ENCODE measurements at places on chromosomes 6 and 20.

GRCh38 chr6:72769459-72770125 is 147.7 kb downstream of the KCNQ5 start:
- no peak for DNase-seq

GRCh38 chr20:37390503-37390890 is 44.6 kb downstream of the SRC start:
- DNase-seq, result no peak

DNA sequence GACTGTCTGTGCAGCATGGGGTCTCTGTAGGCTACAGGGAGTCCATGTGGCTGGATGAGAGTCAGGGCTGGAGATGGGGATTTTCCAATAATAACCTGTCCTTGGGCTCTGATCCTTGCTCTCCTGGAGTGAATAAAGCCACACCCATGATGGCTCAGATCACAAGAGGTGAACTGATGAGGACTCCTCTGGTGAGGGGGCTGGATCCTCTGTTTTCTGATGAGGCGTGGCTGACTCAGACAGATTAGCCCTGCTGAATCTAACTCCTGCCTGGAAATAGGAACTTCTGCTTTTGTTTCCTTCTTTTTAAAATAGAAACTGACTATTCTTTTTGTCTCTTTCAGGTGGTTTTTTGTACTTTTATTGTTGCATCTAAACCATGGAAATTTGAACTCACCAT is 27.0 kb downstream of the CST9L start:
- no peak for DNase-seq

GRCh38 chr6:44253307-44254101 is 3.8 kb downstream of the SLC35B2 start:
- DNase-seq, result no peak

DNA sequence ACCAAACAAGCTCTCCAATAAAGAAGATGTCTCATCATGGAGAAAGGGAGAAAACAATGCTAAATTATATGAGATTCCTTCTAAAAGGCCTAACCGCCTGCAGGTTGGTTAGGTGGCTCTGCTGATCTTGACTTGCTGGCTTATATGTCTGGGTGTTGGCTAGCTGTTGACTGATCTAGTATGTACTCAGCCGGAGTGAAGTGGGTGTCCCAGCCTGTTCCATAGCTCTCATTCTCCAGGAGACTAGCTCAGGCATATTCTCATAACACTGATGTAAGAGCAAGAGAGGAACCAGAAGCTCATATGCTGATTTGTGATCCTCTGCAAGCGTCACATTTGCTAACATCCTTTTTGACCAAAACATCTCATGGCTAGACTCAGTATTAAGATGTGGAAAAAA is 473.0 kb downstream of the BMP2 start:
- no peak for DNase-seq

DNA sequence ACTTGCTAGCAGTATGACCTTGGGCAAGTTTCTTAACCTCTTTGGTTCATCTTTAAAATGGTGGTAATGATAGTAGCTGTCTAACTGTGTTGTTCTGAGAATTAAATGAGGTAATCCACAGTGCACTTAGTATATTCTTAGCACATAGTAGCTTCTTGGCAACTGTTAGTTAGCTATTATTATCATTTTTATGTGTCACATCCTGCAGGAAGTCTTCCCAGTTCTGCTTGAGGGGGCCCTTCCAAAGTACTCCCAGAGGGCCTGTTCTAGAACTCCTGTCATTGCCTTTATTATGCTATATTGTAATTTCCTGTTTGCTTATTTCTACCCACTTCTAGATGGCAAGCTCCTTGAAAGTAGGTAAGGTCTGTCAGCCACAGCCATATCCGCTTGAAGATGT is 30.6 kb downstream of the ANKS1A start:
- DNase-seq, result no peak

- DNase-seq, result no peak
Observed at GRCh38 chr6:105432797-105433196, 29.9 kb upstream of the PREP start.

GRCh38 chr20:41623625-41624375 is 5.6 kb upstream of the CHD6 start:
- DNase-seq, result no peak

GRCh38 chr6:54060286-54060685 is 51.0 kb upstream of the MLIP start:
- no peak for DNase-seq

DNA sequence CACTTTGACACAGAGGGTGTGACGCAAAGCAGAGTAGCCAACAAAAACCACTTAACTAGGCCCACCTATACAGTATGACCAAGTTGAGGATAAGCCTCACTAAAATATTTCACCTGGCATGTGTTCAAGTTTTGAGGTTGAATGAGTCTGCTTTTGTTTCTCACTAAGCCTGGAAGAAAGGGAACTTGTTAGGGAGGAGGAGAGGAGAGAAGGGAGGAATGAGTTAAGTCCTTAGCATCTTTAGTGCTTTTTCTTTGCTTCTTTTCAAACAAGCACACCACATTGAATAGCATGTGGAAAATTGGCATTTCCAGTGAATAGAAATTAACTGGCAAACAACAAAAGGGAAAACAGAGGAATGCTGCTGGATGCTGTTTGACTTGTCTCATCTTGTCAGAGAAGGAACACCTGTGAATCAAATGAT is 461.9 kb downstream of the GJA1 start:
- DNase-seq, result no peak

DNA sequence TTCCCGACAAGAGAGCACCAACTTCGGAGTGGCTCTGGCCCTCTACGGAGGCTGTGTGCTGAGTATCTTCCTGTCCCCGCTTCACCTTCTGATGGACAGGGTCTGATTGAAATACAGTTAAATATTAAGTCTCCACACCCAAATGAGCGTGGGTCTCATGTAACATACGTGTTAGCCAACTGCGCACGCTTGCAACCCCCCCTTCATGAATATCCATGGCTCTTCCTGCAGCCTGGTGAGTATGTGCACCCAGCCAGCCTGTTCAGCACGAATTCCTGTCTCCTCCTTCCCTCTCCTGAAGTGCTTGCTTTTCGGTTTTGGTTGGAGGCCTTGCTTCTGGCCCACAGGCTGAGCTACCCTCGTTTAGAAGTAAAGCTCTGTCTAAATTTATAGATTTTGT is 102.9 kb upstream of the FRMD1 start:
- no peak for DNase-seq

- DNase-seq, result no peak
Observed at GRCh38 chr6:110315869-110316398, 42.2 kb downstream of the METTL24 start.

DNA sequence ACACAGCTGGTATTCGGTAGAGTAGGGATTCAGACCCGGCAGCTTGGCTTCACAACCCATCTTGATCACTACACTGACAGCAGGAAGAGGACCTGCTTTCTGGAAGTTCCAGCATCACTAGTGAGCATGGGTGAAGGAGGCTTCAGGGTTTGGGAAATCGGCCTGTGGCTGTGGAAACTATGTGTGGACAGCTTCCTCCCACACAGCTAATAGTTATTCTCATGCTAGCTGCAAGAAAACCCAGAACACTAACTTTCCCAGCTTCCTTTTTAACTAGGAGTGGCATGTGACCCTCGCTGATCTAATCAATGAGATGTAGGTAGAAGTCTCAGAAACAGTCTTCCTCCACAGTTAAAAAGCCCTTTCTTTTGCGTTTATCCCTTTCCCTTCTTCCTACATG is 36.3 kb upstream of the SIRPA start:
- no peak for DNase-seq

GRCh38 chr6:51559059-51559458 is 528.4 kb downstream of the PKHD1 start:
- no peak for DNase-seq

- DNase-seq, result no peak
Observed at GRCh38 chr6:49416195-49416594, 46.9 kb downstream of the MMUT start.

DNA sequence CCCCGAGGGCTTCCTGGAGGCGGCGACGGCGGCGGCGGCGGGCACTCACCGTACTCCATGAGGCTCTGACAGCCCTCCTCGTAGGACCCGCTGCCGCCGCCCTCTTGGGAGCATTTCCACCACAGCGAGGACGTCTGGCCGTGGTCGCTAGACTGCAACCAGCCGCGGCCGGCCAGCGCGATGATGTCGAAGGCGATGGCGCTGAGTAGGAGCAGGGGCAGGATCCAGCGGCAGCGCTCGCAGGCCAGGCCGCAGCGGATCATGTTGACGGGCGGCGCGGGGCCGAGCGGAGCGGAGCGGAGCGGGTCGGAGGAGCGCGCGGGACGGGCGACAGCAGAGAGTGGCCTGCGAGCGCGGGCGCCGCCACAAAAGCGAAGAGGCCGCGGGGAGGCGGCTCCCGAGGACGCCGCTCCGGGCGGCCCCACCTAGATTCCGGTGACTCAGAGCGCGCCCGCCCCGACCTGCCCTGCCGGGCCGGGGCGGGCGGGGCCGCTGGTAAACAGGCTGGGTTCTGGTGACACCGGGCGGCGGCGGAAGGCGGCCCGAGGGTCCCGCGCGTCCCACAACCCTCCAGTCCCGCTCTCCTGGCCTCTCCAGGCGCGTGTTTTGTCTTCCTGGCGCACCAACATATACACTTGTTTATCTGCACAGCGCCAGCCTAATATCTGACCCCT is at the start of gene PERP:
PERP (minus strand) TSS at position 342 of the 674 bp plus-strand sequence; CDS start at position 263, 79 bp downstream.
- no peak for DNase-seq

DNA sequence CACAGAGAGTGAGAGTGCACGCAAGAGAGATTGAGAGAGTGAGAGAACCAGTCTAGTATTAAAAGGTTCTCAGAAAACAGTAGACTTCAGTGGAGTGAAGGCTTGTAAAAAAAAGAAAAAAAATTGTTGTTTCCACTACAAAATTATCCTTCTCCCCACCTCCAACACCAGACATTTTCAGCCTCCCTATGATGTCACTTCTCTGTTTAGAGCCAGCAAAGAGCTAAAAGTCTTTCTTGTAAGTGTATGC is 77.8 kb downstream of the BACH2 start:
- DNase-seq, result peak; percentile 65

Measured in NCI-H2227 treated with DMSO at 0.1 percent for 48 hours (cell line).